Activated CD8-positive, alpha-beta T cell treated with anti-CD3 and anti-CD28 coated beads, Interleukin-2, amount 10 ng/mL, durations not matched to agents 7 days and 5 days (primary cell): ENCODE measurements at places on chromosomes 11 and 22. TPM values are rescaled to one million over a fixed set of nuclear protein-coding genes. Genes with fewer than 3 reads are reported as not detected.

The OTOG gene
- total RNA-seq: not detected

The TSPAN18 gene
- total RNA-seq: 7.5 TPM

The TMEM191C gene
- 2.4 TPM for total RNA-seq

The ELMOD1 gene
- not detected for total RNA-seq

The MS4A6E gene
- not detected for total RNA-seq

The AKIP1 gene
- 26.8 TPM for total RNA-seq

The ELFN2 gene
- 0.05 TPM for total RNA-seq

DNA sequence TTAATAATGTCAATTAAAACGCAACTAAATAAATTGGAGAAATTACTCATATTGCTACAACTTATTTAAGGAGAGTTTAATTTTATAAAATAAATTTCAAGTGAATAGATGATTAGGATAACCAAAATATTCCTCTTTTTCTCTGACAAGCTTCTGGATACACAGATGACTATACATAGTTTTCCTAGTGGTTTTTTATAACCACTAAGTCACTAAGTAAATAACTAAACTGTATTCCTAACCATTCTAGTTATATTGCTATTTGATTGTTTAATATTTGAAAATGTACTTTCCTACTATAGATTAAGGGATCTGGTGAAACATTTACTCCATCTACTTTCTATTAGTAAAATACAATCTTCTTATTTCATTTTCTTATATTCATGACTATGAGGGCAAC, 4.7 kb upstream of the ANGPTL5 start:
- no peak for DNase-seq

DNA sequence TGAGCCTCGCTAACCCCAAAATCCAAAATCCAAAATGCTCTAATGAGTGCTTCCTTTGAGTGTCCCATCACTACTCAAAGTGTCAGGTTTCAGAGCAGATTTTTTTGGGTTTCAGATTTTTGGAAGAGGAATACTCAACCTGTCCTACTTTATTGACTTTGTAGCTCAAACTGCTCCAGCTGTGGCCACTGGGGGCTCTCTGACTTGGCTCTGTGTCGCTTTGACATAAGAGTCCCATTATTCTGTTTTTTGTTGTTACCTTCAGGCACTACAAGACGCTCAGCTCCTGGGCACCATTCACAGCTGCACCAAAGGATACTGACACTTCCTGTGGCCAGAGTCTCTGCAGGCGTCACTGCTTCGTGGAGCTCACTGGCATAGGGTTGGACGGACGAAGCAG, 41.1 kb downstream of the PHF21B start:
- DNase-seq: no peak

DNA sequence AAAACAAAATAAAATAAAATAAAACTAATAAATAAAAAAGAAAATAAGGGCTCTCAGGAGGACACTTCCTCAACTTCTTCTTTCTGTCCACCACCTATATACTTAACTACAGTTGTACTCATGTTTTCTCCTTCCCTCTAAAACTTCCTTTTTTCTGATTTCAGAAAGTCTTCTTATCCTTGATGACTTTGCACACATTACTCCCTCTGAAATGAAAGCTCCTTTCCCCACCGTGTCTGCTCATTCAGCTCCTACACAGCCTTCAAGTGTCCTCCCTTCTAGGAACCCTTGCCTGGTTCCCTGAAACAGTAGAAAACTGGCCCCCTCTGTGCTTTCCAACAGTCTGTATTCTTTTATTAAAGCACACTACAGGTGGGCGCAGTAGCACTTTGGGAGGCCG, 18.3 kb upstream of the DDX17 start:
- no peak for DNase-seq

DNA sequence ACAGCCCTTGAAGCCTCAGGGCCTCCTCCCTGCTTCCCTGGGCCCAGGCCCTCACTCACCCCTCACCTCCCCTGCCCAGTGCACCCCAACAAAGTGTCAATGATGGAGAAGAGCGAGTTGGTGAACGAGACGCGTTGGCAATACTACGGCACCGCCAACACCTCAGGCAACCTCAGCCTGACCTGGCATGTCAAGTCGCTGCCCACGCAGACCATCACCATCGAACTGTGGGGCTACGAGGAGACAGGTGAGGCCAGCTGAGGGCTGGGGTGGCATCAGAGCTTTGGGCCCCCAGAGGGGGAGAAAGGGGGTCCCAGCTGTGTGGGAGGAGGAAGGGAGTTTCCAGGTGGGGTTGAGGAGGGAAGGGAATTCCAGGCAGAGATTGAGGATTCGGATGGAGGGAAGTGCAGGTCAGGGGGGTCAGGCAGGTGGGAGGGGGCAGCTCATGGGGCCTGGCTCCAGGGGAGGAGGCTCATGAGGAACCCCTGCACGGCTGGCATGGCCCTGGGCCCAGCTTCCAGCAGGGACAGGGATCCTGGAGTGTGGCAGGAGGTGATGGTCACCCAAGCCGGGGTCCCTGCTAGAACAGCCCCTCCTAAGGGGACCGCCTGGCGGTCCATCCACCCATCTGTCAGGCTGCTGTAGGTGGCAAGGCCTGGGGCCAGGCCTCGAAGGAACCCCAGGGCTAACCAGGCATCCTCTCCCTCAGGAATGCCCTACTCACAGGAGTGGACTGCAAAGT, 2.9 kb downstream of the SUSD2 start:
- DNase-seq: no peak

GRCh38 chr11:1467270-1467669, 19.3 kb downstream of the MOB2 start:
- DNase-seq: no peak

- no peak for DNase-seq
Measured at GRCh38 chr11:2313051-2313951, 11.5 kb downstream of the TSPAN32 start.

GRCh38 chr11:123301013-123301591, 106.1 kb upstream of the CLMP start:
- DNase-seq: no peak

GRCh38 chr11:15989685-15990084, 366.7 kb downstream of the SOX6 start:
- DNase-seq: no peak

- no peak for DNase-seq
Measured at GRCh38 chr11:125941267-125941618, 4.6 kb upstream of the VSIG10L2 start.

DNA sequence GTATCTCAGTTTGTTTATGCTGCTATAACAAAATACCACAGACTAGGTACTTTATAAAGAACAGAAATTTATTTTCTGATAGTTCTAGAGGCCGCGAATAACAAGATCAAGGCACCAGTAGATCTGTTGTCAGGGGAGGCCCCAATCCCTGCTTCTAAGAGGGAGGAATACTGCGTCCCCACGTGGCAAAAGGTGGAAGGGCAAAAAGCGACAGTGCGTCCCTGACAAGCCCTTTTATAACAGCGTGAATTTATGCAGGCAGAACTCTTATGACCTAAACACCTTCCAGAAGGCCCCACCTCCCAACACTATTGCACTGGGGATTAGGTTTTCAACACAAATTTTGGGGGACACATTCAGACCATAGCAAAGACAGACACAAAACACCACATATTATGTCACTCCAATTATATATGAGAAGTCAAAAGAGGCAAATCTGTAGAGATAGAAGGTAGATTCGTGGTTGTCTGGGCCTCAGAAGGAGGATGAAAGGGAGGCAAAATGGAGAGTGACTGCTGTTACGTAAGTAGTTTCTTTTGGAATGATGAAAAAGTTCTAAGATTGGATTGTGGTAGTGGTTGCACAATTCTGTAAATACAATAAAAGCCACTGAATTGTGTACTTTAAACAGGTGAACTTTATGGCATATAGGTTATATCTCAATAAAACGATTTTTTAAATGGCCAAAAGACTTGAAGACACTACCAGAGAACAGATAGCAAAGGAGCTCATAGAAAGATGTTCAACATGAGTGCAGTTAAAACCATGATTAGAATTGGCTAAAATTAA, 30.1 kb upstream of the TNRC6B start:
- no peak for DNase-seq

- no peak for DNase-seq
Measured at GRCh38 chr11:110289472-110289871, 6.9 kb downstream of the RDX start.

DNA sequence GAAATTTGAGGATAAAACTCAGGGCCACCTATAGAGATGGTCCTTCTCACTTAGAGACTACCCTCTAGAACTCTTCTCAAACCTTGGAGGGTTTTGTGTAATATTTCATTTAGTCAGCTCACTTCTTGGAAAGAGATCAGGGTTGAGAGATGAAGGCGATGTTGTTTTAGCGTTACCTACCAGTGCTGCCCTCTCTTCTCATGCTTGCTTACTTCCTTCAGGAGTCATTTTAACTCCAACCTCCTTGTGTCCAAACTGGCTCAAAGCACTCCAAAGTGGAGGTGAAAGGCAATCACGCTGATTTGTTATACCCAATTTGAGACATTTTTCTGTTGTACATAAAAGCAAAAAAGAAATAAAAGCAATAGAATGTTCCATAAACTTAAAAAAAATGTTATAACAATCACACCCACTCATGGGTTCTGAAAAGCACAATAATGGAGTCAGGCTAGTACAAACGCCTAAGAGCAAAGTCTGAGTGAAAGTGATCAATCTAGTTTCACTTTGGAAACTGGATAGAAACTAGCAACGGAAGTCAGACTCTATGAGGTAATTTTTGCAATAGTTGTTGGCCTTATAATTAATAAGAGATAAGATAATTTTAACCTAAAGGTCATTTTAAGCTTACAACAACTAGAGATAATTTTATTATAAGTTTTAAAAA, 117.1 kb downstream of the MRTFA start:
- no peak for DNase-seq
